Cerebellum (tissue), 4 donors: ENCODE measurements at places on chromosomes 5 and 9. TPM values are rescaled to one million over a fixed set of nuclear protein-coding genes. Genes with fewer than 3 reads are reported as not detected.

PCDHB14 gene
- 16.3 TPM for total RNA-seq

DNA sequence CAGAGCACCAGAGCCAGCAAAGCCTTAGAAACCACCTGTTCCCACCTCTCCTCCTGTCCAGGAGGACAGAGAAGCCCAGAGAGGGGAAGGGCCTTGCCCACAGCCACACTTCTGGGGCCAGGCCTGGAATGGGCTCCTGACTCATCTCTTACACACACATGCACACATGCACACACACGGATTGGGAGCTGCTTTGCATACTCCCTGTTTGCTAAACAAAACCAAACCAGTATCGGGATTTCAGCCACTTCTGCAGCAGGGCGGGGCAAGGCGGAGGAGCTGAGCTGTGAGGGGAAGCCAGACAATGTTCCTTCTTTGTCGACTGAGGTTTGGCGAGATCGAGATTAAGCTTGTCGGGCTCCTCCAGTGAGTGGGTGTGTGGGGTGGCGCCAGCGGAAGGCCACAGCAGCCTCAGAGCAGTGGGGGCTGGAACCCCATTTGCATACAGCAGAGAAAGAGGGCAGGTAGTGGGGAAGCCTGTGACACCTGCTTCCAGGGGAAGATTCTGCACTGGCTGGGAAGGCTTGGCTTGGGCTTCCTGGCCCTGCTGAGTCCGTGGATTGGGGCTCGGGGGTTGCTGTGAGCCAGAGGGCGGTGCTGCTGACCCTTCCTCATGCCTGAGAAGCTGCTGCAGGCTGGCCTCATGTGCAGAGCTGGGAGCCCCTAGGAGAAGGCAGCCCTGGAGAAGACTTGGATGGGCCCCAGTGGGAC, 16.1 kb downstream of the GFI1B start:
- no peak for DNase-seq

GRCh38 chr9:134962973-134963364, 45.3 kb upstream of the FCN1 start:
- DNase-seq = no peak

DNA sequence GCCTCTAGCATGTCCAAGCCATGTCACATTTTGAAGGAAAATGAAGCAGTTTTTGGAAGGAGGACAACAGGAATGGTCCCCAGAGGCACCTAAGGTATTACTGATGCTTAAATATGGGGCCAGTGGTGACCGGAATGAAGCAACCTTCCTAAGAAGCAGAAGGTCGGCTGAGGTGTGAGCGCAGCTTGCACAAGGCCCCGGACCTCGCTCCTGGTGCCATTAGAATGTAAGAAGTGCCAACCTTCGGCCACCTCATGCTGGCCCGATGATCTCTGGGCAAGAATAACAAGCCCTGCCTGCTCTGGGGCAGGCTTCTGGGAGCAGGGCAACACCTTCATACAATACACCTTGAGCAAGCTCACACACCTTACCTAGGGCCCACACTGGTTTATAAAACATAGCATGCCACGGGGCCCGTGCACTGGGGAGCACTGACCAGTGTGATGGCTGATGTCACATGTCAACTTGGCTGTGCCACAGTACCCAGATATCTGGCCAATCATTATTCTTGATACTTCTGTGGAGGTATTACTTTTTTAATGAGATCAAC, 21.9 kb downstream of the SEMA4D start:
- no peak for DNase-seq

DNA sequence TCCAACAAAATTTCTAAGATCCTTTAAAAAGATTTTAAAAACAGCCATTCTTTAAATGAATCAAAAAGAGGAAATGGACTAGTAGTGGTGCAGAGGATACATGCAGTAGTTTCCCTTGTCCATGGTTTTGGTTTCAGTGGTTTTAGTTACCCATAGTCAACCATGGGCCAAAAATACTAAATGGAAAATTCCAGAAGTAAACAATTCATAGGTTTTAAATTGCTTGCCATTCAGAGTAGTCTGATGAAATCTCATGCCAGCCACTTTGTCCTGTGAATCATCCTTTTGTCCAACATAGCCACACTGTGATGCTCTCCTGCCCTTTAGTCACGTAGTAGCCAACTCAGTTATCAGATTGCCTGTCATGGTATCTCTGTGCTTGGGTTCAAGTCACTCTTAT, 286.1 kb downstream of the ANXA1 start:
- no peak for DNase-seq

- DNase-seq = peak; percentile 18
Measured at GRCh38 chr9:110183208-110184145, 24.5 kb downstream of the C9orf152 start.

DNA sequence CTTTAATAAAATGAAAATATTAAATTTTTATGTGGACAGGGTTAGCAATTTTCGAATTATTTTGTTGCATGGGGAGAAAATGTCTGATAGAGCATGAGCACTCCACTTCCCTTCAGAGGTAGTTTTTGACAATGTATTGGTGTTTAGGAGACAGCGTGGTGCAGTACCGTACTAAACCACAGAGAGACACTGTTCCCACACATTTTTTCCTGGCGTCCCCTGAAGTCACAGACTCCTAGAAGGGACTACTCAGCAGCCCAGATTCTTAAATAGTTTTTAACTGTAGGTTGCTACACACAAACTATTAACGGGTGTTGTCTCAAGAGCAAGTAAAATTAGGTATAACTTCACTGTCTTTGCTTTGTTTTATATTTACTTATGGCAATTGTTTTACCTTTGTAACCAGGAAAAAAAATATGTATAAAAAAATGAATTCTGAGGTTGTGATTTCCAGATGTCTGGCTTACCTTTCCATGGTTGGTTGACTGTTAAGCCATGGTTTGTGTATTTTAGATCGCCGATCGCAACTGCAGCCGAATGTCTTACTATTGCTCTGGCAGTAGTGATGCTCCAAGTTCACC, 171.2 kb downstream of the DOCK8 start:
- DNase-seq = peak; percentile 30

DNA sequence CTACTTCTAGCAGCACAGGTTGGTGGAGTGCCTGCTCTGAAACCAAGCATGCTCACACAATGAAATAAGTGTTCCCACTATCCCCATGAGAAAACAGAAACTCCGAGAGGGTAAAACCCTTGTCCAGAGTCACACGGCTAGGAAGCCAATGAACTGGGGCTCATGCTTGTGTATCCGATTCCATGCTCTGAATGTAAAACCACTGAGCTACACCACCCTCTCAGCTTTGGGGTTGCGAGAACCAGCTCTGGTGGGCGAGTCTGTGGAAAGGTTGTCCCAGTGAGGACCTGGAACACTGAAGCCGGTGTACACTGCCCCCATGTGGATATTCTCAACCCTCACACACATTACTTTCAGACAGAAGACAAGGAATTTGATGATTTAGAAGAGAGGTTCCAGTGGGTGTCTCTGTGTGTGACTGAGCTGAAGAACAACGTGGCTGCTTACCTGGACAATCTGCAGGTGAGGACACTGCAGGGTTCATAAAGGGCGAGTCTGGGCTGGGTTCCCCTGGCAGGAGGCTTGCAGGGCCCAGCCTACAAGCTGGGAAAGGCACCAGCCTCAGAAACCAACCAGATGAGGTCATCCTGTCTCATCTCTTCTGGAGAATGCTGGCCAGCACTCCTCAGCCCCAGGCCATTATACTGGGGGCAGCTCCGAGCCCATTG, 37.4 kb downstream of the ARHGEF37 start:
- peak; percentile 84 for DNase-seq
